ENCODE measurements at places on chromosomes 5 and 9.

GRCh38 chr9:133225171-133226011 lies 16.3 kb upstream of the OBP2B start:
- DNase-seq = no peak

DNA sequence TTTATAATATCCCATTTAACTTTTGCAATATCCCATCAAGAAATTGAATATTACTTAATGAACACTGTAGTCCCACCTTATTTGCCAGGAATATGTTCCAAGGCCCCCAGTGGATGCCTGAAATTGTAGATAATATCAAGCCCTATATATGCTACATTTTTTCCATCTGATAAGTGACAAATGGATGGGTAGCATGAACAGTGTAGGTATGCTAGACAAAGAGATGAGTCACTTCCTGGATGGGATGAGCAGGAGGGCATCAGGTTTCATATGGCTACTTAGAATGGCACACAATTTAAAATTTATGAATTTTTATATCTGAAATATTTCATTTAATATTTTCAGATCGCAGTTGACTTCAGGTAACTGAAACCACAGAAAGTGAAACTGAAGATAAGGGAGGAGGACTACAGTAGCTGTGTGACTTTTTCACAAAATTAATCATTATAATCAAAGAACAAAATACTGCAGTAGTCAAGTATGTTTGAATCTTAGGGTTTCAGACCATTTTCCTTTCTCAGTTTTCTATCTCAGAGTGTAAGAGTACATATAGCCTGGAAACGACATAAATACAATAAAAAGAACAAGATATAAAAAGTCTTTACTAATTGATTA lies 636.4 kb upstream of the ARRDC3 start:
- DNase-seq = no peak

DNA sequence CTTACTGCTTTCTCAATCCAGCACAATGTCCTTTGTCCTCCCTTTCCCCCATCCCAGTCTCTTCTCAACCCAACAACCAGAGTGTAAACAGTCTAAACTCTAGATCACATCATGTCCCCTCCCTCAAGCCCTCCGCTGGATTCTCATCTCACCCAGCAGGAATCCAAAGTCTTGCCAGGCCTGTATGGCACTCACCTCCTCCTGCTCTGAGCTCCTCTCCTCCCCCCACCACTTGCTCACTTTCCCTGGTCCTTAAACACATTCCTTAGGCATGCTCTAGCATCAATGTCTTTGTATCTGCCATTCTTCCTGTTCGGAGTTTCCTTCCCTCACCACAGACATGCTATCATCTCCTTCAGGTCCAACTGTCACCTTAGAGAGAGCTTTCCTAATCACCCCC lies 78.8 kb downstream of the NIPSNAP3B start:
- no peak for DNase-seq

DNA sequence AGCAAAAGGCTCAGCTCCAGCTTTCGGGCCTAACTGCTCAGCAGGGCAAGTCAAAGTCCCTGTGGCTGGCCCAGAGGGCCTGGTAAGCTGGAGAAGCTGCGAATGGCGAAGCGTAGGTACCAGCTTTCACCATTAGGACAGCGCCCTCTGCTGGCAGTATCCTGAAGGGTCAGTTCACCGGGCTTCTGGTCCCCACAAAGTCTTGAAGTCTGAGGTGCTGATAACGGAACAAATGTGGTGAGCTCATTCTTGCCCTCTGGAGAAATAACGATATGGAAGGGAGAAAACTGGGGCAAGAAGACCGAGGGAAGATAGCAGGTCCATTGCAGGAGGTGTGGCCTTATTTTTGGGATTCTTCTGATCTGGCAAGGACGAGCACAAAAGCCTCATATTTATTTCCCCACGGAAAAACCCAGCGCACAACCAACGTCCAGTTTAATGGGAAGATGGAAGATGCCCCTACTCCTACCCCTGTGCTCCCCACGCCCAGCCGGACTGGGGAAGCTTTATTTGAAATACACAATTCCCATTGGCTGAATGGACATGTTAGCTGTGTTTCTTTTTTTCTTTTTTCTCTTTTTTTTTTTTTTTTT lies 7.2 kb downstream of the SOWAHA start:
- peak; percentile 85 for DNase-seq

DNA sequence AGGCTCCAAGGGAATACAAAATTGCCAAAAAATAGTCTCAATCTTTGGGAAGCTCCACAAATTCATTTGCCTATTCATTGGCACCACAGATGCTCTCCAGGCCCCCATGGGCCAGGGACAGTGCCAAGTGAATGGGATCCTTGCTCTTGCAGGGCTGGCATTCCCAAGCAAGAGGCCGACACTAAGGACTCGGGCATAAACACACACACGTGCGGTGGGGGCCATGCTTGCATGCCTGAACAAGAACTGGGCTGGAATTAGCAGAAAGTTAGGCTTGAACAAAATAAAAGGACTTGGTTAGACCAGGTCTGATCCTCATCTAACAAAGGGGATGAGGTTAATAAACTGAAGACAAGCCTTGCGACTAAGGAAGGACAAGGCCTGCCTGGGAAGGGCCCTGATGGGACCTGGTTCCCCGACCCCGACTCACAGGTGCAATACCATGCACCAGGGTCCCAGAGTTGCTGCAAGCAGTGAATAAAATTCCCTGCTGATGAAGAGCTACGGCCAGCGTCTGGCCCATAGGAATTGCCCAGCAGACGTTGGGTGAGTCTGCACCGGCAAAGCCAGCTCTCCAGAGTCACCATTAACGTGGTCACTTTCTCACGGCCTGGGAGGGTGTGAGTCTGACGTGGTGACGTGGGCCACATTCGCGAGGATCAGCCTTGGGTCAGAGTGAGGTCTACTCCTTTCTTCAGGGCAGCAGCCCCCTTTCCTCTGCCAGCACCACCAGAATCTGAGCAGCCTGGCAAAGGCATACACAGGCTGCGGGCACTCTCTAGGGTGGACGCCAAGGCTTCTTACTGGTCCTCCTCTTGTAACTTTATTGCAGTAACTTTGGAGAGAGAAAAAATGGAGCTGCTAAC lies 77.4 kb upstream of the FCN1 start:
- no peak for DNase-seq

DNA sequence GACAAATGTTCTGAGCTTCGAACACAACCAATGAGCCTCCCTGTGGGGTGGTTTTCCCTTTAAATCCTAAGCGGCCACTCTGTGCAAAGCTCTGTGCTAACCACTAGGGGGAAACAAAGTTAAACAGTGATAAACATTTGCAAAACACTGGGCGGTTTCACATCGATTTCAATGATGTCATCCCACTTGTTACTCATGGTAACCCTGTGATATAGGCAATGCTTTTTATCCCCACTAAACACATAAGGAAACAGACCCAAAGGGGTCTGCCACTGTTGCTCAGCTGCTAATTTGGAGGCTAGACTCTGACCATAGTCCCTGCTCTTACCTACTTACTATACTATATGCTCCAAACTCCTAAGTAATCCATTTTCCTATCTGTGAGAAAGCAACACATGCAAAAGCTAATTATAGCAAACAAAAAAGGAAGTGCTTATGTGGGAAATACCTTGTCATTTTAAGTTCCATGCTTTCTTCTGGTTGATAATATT lies 57.3 kb downstream of the PTPN3 start:
- peak; percentile 20 for DNase-seq

GRCh38 chr5:54924487-54924886 lies 60.9 kb downstream of the ESM1 start:
- DNase-seq = no peak

- DNase-seq = no peak
Observed at GRCh38 chr5:33973271-33973670, 11.2 kb downstream of the SLC45A2 start.

GRCh38 chr5:124370601-124371000 lies 375.8 kb downstream of the ZNF608 start:
- no peak for DNase-seq

GRCh38 chr9:79719021-79719420 lies 147.3 kb downstream of the TLE4 start:
- no peak for DNase-seq

- DNase-seq = no peak
Observed at GRCh38 chr9:5425006-5425628, 12.6 kb downstream of the PLGRKT start.

GRCh38 chr9:89815061-89815902 lies 210.5 kb downstream of the GADD45G start:
- no peak for DNase-seq

GRCh38 chr9:107425101-107426025 lies 64.2 kb downstream of the KLF4 start:
- DNase-seq = peak; percentile 62

GRCh38 chr9:121743441-121744001 lies 92.1 kb downstream of the DAB2IP start:
- peak; percentile 63 for DNase-seq

DNA sequence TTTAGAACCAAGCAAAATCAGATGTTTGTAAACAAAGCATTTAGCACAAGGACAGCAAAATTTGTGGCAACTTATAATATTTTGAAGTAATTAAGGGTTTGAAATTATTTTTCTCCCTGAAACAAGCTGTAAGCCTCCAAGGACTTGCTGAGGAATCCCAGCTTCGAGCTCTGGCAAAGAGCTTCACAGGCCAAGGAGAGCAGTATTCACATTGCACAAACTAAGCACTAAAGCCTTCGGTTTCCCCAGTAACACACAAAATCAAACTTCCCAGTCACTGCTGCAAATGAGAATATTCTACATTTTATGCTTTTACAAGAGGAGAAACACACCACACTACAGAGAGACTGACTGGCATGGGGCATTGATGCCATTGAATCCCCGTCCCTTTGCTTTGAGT lies 101.9 kb downstream of the WDR41 start:
- DNase-seq = no peak

DNA sequence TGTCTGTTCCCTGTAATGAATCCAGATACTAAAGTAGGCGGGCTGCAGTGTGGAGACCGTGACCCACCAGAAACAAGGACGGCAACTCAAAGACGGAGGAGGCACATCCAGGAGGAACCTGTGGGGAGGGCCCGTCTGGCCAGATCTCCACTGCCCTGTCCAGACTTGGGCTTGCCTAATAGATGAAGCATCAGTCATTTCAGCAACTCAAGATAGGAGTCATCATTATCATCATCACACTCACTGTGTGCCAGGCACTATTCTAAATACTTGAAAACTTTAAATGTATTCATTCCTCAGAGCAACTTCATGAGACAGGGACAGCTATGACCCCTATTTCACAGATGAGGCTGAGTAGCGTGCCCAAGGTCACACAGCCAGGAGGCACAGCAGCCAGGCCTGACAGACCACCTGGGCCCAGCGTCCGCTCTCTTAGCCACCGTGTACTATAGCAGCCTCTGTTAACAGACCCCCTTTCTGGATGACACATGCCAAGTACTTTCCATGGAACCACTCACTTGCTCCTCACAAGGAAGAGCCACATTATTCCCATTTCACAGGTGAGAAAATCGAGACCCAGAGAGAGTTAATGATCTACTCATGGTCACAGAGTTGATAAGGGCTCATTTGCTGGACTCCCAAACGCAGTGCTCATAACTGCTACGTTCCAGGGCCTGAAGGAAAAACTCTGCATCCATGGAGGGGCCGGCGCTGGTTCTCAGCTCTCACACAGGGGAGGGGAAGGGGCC lies 4.9 kb upstream of the IL4 start:
- no peak for DNase-seq

GRCh38 chr9:69527454-69527853 lies 144.7 kb downstream of the APBA1 start:
- no peak for DNase-seq

GRCh38 chr5:168972731-168973130 lies 328.2 kb downstream of the SLIT3 start:
- no peak for DNase-seq

- DNase-seq = no peak
Observed at GRCh38 chr9:79776581-79776980, 204.8 kb downstream of the TLE4 start.

DNA sequence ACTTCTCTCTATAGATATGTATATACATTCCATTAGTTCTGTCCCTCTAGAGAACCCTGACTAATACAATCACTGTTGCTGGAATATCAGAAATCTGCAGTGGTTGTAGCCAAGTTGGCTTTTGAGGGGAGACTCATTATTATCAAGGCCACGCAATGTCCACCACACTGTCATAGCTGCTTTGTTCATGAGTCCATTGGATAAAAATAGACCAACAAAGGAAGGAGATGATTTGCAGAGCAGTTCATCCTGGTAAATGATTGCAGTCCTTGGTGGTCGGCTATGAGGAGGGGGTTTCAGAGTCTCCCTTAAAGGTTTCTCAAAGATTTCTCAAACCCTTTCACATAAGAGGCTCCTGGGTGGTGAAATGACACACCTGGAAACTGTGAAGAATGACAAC lies 192.8 kb upstream of the ANKH start:
- DNase-seq = no peak

DNA sequence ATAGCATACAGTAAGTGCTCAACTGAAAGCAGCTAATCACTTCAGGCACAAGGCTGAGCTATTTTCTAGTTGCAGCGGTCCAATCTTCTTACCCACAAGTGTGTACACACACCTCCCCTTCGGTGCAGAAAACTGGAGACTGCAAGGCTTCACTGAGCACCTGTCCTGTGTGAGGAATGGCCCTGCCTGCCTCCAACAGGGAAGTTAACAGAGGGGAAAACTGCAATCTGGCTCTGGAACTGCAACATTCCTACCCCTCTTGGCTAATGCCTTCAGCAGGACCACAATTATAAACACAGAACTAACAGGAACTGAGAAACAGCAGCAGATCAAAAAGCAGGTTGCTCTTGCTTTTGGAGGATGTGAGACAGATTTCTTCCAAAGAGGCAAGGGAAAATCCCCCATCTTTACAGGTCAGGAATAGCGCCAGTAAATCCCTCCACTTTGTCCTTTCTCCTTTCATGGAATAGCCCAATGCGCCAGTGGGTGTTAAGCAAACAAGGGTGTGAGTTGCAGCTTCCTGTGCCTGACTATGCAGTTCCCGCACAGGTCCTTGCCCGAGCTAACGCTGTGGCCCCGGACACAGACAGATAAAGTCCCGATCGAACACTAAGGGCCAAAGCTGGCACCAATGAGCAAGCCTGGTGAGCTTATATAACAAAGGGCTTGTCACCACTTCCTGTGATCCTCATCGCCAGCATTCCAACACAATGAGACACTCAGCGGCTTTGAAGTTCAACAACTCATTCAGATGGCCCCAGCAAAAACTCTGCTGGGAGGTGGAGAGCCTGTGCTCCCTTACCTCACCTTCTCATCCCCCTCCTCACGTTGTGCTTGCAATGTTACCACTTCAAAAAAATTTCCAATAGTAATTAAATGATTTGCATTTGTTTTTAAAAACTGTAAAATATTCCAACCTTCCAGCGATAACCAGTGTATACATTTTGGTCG lies 21.5 kb downstream of the SHB start:
- no peak for DNase-seq

DNA sequence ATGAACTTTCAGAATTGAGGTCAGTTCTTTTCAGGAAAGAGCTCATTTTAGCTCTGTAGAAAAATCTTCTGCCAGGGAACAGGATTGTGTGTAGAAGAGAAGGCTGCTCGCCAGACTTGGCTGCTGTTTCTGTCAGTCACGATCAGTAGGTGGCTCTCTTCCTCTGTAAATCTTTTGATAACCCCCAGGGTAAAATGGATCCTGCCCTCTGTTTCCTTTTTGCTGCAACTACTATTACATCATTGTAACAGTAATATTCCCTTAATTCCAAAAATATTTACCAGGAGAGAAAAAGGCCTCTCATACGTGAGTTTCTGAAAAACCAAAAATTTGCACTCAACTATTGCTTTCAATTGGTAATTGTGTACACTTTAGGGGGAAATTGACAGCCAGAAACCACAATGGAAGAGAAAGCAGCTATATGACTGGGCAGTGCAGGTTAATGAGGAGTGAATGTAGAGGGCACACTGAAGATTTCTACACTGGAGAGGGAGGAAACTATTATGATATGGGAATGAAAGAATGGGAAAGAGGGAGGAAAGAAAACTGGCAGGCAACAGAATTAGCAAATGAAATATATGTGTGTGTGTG lies 12.3 kb downstream of the IFNA21 start:
- peak; percentile 0 for DNase-seq

GRCh38 chr5:159849437-159850083 lies 66.7 kb upstream of the ADRA1B start:
- DNase-seq = no peak

All from anterior cingulate cortex (tissue), 58 donors.